ENCODE measurements at places on chromosomes 5 and 9.

DNA sequence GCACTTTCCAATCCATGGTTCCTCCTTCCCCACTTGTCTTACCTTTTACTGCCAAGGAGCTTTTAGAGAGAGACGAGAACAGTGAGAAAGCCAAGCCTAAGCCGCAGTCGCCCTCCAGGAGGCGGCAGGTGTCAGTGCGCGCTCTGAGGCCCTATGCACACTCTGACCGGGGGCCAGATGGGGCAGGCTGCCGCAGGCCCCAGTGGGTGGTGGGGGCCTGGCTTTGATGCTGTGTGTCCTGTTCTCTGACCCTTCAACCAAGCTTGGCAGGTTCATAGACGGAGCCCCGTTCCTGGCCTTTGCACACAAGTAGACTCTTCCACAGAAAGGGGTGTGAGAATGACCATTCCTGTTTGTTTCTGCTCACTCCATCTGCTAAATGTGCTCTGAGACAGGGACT lies 77.3 kb downstream of the WNK2 start:
- DNase-seq, result no peak

- peak; percentile 41 for DNase-seq
Observed at GRCh38 chr5:80082731-80083100, 47.6 kb downstream of the THBS4 start.

DNA sequence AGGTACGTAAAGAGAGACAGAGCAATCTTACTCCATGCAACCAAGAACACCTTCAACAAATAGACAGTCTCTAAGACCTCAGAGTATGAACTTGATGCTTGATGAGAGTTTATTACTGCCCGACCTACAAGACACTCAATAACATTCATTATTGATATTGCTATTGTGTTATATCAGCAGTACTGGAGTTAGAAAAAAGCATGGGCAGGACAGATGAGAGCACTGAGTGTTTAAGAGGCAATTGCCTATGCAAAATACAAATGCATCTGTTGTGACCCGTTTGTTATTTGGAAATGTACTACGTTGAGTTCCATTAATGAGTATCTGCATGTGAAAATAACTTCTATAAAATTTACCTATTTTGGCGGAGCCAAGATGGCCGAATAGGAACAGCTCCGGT lies 8.1 kb upstream of the MARCOL start:
- no peak for DNase-seq

DNA sequence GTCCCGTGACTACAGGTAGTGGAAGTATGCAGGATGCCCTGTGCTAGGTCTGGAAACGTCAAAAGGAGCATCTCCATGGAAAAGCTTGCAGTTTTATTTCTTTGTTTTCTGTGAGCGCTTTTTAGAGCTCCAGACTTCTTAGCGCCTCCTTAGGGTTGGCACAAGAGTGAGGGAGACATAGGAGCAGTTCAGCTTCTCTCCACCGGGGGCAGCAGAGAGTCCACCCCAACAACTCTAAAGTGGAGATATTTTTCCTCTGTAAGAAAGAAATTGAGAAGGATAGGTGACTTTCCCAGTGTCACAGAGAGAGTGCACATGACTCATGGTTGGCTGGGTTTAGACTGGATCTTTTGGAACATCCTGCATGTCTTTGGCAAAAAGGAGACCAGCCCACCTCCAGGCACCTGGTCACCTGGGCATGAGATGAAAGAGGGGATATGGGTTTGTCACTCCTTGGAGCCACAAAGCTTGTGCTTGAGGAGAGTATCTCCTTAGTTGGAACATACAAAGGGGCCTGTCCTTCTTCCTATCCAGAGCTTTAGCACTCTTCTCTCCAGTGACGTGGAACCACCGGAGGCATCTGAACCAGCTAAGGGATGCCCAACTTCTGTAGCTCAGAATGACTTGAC lies 637.7 kb downstream of the SEMA5A start:
- no peak for DNase-seq

DNA sequence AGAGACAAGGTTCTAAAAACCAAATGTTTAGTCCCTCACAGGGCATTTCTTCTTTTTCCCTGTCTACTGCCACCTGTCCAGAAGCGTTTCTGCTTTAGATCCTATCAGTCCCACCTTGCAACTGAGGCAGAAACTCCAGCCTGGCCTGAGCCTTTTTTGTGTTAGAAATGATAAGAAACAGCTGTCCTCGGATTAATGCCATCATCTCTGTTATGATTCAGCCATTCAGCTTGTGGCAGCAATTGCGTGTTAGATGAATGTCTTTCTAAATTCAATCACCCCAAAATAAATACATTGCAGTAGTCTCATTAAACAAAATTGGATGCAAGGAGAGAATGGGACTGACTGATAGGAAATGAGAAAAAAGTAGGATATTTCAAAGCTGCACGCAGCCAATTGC lies 28.3 kb upstream of the FRMPD1 start:
- no peak for DNase-seq

All from stimulated activated CD4-positive, alpha-beta T cell treated with anti-CD3 and anti-CD28 coated beads, TNF-alpha, amount 100 ng/mL, for 24 hours (primary cell).